Fibroblast of skin of scalp (primary cell): ENCODE measurements at places on chromosomes 4 and X.

DNA sequence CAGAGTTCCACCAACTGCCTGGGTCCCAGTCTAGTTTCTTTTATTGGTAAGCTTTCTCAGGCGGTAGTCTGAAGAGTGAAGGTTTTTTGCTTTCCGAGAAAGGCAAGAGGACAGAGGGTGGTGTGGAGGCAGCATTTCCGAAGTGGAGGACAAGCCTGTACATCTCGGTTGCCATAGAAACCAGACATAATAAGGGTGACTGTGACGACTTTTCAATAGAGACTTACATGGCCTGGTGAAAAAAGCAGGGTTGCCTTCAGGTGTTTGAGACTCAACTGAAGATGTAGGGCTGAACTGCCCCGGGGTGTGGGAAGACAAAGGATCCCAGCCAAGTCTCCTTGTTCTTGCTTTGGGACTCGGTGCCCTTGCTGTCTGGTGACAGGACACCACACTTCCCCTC, 53.6 kb upstream of the RAB40AL start:
- no peak for DNase-seq

DNA sequence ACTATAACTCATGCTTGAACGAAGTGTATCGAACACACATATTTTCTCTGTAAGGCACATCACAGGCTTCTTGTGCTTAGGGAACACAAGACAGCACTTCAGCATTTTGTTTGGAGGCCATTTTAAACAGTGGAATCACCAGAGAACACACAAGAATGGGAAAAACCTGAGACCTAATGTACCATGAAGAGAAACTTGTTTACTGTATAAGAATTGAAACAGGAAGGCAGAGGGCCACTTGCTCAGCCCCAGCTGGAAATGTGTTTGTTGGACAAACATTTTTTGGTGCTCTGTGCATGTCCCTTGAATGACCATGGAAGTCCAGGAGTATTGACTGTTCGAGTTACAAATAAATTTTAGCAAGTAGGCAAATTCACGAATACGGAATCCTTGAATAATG, 47.5 kb downstream of the RAPGEF2 start:
- DNase-seq: no peak

GRCh38 chrX:41522081-41522480, 74.9 kb downstream of the NYX start:
- DNase-seq: no peak

DNA sequence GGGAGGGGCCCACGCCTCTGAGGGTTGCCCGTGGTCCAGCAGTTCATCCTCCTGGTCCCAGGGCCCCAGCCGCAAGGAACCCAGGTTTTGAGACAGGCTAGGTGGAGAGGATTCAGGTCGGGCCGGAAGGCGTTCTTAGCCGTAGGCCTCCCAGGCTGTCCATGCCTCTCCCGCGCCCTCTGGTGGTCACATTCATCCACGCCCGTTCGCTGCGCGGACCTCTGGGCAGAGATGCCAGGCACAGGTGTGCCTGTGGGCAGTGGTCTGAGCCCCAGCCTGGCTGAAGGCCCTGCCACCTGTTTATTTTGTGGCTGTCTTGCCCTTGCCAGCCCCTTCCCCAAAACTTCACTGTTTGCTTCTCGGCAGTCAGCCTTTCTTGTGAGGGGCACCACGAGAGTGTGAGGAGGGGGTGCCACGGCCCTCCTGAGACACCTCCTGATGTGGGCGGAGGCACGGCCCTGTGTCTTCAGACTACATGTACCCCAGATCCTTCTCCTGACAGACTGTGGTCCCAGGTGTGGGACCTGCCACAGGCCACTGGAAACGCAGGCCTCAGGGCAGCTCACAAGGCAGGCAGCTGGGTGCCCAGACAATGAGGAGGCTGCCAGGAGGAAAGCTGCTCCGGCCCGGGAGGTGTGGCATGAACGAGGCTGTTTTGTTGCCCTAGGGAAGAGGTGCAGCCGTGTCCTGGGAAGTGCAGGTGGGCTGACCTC, 5.0 kb downstream of the UVSSA start:
- peak; percentile 68 for DNase-seq

DNA sequence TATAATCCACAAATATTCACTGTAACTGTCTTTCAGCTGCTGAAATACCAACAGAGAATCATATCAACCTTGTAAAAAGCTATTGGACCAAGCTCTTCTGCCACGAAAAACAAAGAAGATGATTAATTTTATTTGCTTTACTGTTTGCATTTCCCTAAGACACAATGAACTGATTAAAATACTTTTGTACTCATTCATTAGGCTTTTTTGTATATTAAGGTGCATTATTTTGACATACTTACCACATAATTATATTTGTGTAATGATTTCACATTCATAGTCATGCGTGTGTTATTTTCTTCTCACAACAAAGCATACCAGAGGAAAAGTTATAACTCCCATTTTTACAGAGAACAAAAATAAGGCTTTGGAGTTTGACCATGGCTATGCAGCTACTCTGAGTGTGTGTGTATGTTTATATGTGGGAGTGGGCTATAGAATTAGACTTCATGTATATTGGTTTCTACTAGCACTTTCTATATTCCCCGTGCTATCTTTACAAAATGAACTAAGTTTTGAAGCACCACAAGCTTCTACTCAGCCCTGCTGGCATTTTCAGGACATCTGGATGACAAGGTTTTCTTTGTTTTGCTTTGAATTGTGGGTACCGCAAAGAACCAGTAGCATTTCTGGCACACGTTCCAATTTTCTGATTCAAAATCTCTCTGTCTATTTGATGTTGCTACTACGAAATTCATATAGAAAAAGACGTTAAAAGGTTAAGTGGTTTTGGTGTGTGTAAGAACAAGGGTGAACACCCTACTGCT, 11.0 kb upstream of the FGF5 start:
- DNase-seq: peak; percentile 51

DNA sequence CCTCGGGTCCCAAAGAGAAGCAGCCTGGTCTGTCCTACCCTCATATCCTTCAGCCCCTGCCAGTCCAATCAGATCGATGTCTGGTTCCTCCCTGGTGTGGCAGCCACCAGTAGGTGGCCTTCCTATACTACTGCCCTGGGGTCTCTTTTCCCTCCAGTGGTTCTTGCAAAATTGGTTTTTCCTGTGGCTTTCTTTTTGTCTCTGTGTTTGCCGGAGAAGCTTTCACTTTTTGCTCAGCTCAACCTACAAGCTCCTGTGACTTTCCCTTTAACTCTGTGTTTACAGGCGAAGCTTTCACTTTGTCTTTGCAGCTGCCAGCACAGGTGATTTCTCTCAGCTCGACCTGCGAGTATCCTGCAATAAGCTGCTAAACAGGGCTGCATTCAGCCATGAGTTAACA, 46.8 kb downstream of the UGT2A3 start:
- DNase-seq: no peak

DNA sequence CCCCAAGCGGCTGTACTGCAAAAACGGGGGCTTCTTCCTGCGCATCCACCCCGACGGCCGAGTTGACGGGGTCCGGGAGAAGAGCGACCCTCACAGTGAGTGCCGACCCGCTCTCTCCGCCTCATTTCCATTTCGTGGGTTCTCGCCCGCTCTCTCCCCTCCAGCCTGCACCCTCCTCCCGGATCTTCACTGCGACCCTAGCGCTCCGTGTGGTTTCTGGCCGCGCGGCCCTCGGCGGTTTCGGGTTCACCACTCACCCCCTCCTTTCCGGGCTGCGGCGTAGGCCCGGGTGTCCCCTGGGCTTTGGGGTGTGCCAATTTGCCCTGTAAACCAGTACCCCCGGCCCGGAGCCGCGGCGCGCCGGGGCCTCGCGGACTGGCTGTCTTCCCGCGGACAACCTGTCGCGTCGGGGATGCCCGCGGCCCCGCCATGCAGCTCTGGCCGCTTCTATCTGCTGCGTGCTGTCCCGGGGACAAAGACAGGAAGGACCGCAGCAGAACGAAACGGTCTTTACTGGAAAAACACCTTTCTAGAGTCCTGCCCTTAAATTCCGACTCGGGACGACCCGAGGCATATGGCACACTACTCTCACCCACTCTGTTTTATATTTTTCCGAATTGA, 737 bp downstream of the FGF2 start:
- peak; percentile 52 for DNase-seq

DNA sequence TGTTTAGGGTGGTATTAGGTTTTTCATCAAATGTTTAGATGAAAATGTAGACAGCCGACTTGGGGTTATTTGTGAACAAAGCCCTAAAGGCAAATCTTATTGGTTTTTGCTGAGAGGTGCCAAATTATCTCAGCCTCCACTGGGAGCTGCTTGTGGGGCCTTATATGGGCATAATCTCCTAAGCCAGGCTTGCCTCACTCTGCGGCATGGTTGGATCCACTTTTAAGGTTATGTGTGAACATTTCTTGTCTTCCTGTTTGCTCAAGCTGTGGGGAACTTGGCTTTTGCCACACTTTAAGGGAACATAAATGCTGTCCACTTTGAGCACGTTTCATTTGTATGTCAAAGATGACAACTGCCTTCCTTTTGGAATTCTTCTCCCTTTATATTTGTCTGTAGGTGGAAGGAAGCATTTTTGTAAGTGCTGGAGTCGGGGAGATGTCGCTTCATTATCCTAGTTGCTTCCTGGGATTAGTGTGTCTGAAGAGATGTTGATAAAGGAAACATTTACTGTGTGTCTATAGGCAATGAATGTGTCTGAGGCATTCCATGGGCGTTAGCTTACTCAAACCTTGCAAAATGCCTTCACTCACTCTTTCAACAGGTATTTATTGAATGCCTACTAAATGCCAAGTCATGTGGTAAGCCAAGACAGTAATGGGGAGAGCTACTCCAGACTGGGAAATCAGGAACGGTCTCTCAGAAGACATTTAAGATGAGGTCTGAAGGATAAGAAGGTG, 78.3 kb downstream of the SLC9A6 start:
- DNase-seq: peak; percentile 77

DNA sequence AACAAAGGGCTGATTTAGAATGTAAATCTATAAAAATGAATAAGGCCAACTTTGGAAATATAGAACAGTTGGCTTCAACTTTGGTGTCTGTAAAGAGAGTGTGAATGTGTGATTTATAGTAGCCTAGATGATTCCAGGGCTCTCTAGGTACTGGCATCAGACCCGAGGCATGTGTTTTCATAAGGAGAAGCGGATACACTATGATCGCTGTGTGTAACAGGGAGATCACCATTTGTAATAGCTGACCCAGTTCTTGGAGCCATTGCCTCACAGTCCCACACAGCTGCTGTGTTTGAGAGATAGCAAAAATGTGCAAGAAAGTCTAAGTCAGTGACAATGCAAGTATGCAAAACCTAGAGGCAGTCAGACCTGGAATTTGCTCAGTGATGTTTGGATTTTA, 135.1 kb downstream of the REPS2 start:
- no peak for DNase-seq

GRCh38 chr4:36111172-36111571, 133.1 kb downstream of the ARAP2 start:
- peak; percentile 45 for DNase-seq

- DNase-seq: peak; percentile 55
Measured at GRCh38 chr4:118772081-118772766, 63.7 kb downstream of the SEC24D start.

- DNase-seq: no peak
Measured at GRCh38 chr4:150849016-150849415, 166.1 kb downstream of the LRBA start.

DNA sequence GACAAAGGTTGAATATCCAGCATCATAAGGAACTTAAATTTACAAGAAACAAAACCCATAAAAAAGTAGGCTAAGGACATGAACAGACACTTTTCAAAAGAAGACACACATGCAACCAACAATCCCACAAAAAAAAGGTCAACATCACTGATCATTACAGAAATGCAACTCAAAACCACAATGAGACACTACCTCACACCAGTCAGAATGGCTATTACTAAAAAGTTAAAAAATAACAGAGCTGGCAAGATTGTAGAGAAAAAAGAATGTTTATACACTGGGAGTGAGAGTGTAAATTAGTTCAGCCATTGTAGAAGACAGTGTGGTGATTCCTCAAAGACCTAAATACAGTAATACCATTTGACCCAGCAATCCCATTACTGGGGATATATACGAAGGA, 474.7 kb downstream of the TRIML1 start:
- no peak for DNase-seq

DNA sequence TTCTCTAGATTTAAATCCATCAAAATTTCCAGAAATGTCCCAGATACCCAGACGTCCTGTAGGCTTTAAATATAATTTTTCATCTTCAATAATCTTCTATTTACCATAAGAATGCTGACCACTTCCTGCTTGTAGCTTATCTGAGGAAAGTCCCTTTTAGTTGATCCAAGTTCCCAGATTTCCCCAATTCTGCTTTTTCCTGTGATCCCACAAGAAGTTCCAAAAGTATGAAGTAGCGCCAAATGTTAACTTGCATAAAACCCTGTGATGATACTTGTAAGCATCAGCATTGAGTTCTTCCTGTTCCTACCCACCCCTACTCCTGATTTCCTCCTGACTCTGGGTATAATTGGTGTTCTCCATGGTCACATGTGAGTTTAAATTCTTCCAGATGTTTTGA, 10.6 kb upstream of the TLR8 start:
- no peak for DNase-seq

- no peak for DNase-seq
Measured at GRCh38 chrX:81336455-81337152, 134.7 kb downstream of the SH3BGRL start.

- DNase-seq: no peak
Measured at GRCh38 chr4:110347805-110348204, 128.2 kb upstream of the ENPEP start.

GRCh38 chr4:7059662-7060061, 8.2 kb downstream of the GRPEL1 start:
- DNase-seq: no peak

- DNase-seq: no peak
Measured at GRCh38 chrX:71144651-71145050, at the start of gene NLGN3. Gene NLGN3, plus strand, starts transcription at chrX:71144841. Its CDS starts 2,909 bp downstream, at chrX:71147750.

- no peak for DNase-seq
Measured at GRCh38 chr4:138595731-138596460, 353.7 kb upstream of the SLC7A11 start.

- DNase-seq: no peak
Measured at GRCh38 chr4:160592258-160592657, 1489.4 kb downstream of the RAPGEF2 start.

- no peak for DNase-seq
Measured at GRCh38 chr4:132770776-132771175, 378.3 kb upstream of the PCDH10 start.

- peak; percentile 67 for DNase-seq
Measured at GRCh38 chr4:181677201-181677600, 566.0 kb upstream of the TENM3 start.

- no peak for DNase-seq
Measured at GRCh38 chr4:156972379-156973015, 898 bp upstream of the PDGFC start.

- peak; percentile 42 for DNase-seq
Measured at GRCh38 chr4:183326853-183327252, 4.6 kb upstream of the CLDN24 start.

- no peak for DNase-seq
Measured at GRCh38 chrX:108664701-108665100, 71.7 kb downstream of the IRS4 start.
